ENCODE measurements at places on chromosomes 7 and 10.

GRCh38 chr10:116465546-116465945 is 37.9 kb downstream of the PNLIPRP3 start:
- DNase-seq, result no peak

- DNase-seq, result no peak
These were observed 87.9 kb downstream of the STRA8 start for GRCh38 chr7:135321556-135321955.

GRCh38 chr7:74455928-74456327 is 2.2 kb downstream of the GTF2IRD1 start:
- DNase-seq, result no peak

DNA sequence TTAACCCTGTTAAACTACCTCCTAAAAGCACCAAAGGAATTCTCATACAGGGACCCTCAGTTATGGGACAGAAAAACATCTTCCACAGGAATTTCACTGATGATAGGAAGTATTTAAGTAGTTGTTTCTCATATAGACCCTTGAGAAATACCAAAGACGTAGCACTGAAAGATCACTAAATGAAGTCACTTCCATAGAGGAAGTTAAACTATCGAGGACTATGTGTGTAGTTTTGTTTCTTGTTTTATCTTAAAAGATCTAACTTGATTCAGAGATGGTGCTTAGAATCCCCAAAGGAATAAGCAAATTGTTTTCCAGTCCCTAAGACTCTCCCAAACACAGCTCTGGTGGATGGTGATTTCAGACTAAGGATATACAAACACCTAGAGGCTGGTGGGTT is 94.8 kb upstream of the AFAP1L2 start:
- DNase-seq, result no peak

DNA sequence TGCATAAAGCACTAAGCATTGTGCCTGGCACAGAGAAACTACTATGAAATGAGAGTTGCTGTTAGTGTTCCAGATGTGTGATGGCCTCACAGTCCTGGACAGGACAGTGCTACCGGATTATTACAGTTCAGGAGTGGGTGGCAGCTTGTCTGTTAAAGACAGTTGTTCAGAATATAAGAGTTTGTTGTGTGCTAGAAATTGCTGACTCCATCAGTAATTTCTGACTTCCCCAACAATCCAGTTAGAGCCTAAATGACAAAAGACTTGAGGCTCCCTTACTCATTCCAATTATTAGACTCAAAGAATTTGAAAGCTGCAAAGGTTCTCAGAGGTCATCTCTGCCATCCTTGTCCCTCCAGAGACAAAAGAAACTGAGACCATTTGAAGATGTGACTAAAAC is 34.3 kb upstream of the DNAJB12 start:
- DNase-seq, result no peak

DNA sequence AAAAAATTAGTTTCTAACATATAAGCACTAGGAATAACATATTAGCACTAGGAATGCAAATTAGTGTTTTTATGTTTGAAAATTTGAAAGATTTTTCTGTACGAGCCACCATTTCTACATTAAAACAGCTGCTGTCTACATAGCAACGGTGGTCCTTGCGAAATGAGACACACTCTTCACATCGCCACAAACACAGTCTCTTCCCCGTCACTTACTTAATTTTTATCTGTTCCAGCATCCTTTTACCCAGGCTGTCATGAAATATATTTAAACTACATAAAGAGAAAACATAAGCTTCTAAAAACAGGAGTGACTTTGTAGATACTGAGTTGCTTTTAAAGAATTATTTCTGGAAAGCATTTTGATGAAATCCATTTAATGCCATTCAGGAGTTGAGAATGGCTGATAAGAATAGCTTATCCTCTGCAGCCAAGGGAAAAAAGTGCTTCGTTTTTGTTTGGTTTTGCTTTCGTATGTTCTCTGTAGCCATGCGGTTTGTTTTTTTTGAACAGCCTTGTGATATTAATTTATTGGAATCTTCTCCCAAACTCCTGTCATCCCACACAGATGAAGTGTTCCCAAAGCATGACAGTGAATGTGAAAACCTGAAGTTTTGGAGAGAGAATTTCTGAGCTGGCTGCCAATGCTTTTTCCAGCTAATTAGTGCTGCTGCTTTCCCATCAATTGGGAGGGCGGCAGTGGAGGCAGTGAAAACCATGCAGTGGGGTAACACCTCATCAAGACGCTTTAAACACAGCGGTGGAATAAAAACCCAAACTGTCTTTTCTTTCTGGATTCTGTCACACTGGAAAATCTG is 603.7 kb upstream of the ADARB2 start:
- no peak for DNase-seq

GRCh38 chr7:150357771-150358427 is 10.7 kb upstream of the REPIN1 start:
- no peak for DNase-seq

- no peak for DNase-seq
These were observed 2.1 kb upstream of the ZMIZ1 start for GRCh38 chr10:79066411-79067240.

DNA sequence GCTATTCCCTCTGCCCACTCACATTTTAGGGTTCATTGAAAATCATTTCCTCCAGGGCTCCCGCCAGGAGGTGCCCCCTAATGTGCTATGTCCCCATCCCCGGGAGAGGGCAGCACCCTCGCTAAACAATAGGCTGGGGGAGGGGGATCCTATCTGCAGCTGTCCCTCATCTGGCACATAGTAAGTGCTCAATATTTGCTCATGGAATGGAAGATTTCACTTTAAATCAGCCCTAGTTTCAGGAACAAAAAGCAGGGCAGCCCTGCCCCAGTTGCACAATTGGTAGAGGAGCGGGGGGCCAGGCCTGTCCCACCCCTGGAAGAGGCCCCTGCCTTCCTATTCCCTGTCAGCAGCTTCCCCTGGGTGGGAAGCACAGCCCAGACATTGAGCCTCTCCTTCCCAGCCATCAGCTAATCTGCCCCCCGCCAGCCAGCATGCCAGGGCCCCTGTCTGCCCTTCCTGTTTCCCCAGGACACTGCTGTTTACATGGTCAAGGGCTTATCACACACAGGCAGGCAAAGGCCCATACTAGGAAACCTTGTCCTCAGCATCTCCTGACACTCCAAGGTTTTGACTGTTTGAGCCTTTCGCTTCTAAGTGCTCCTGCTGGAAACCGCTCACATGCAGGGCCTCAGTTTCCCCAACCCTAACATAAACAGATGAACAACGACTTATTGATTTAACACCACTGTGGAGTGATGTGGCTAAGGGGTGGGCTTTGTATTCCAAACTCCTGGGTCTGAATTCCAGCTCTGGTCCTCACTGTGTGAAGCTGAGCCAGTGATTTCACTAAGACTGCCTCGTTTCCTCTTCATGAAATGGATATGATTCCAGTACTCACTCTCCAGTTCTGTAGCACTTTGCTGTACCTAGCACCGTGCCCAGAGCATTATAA is 130.7 kb upstream of the ZMIZ1 start:
- DNase-seq, result no peak

GRCh38 chr10:33240931-33241330 is 93.5 kb downstream of the NRP1 start:
- DNase-seq, result no peak

DNA sequence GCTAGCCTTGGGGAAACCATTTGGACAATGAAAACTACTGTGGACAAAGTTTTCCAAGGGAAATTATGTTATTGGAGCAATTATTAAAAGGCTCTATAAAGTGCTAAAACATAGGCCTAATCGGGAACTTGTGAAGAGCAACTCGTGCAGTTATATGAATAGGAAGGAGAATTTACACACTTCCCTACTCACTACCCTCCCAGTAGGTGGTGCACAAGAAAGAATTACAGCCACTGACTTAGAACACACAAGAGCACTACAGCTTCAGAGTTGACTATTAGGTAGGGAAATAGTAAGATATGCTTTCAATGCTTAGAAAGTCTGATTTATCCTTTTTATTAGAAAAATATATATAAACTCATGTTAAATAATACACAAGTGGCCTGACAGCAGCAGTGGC is 47.2 kb downstream of the GSAP start:
- no peak for DNase-seq

GRCh38 chr10:27485986-27486385 is 18.1 kb upstream of the RAB18 start:
- DNase-seq, result no peak

DNA sequence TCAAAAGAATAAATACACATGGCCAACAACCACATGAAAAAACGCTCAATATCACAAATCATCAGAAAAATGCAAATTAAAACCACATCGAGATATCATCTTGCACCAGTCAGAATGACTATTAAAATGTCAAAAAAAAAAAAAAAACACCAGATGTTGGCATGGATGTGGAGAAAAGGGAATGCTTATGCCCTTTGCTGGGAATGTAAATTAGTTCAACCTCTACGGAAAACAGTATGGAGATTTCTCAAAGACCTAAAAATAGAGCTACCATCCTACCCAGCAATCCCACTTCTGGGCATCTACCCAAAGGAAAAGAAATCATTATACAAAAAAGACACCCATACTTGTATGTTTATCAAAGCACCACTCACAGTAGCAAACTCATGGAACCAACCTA is 45.0 kb upstream of the DIP2C start:
- DNase-seq, result no peak

DNA sequence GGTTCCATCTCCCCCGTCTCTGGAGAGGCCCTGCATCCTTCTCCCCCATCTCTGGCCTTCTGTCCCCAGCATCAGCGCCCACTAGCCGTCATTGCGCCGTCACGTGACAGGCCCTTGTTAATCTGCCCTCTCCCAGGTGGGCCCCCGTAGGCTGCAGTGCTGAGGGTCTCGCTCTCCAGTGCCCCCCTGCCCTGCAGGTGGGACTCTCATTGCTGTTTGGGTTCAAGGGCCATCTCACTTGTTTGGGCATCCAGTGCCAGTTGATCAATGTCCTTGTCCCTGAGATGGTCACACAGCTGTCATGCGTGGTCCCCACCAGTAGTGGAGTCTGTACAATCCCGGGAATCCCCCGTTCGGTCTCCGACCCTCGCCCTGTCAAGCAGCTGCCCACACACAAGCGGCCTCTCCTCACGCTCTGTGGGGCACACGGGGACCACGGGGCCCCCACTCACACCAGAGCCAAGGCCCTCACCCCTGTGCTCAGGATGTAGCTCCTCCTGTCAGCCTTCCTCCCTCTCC is 114.0 kb downstream of the INPP5A start:
- no peak for DNase-seq

GRCh38 chr10:65570143-65571010 is 1355.5 kb upstream of the LRRTM3 start:
- no peak for DNase-seq

- no peak for DNase-seq
These were observed 104.9 kb downstream of the KLF6 start for GRCh38 chr10:3679950-3680629.

- DNase-seq, result no peak
These were observed 19.3 kb downstream of the VOPP1 start for GRCh38 chr7:55553024-55553345.

DNA sequence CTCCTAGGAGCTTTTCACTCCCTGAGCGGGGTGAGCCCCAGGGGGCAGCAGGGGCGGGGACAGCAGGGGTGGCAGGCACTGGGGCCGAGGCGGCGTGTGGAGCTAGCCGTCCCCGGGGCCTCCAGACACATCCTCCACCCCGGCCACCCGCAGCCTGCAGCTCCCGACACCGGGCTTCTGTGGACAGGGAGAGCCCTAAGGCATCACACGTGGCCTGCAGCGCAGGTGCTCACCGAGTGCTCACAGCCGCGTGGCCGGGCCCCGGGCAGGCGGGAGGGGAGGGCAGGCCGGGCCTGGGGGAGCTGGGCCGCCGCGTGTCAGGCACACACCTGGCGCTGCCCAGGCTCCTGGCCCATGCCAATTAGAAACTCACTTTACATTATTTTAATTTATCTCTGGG is 51.4 kb downstream of the MICALL2 start:
- no peak for DNase-seq

GRCh38 chr7:41992881-41993867 is 243.8 kb downstream of the GLI3 start:
- DNase-seq, result no peak

GRCh38 chr7:44827567-44827966 is 20.3 kb downstream of the H2AZ2 start:
- no peak for DNase-seq

DNA sequence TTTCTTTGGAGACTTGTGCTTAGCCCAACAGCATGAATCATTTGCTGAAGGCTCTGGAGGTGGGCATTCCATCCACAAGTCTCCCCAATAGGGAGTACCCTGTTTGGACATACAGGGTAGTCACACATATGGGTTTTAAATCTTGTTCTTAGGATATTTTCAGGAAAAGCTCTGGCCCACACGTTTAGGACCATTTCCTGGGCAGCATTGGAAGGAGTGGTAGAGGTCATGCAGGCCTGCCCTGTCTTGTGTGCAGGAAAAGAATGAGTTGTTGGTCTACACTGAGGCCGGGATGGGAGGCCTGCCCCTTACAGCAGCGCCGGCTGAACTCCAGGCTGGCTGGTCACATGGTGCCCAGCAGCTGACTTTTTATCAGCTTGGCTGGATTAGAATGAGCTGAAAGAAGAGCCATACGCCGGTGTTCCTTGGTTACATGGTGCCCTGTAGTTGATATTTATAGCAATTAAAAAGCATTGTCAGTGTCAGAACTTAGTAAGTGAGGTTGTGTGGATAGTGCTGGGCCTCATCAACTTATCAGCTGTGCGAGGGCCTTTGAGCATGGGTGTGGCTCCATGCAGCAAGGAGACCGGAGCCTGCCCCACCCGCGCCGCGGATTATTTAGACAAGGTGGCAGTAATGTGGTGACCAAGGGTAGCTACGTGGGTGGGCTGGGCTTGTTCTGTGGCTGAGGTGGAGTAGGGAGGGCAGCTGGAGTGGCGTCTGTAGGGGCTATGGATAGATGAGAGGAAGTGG is 28.6 kb downstream of the OGDH start:
- no peak for DNase-seq

DNA sequence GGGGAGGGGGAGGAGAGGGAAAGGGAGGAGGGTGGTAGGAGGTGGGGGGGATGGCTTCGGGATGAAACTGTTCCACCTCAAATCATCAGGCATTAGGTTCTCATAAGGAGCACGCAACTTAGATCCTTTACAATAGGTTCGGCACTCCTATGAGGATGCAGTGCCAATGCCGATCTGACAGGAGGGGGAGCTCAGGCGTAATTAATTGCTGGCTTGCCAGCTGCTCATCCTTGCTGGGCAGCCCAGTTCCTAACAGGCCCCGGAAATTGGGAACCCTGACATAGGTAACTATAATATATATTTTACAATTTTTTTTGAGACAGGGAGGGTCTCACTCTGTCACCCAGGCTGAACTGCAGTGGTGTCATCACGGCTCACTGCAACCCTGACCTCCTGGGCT is 118.8 kb upstream of the SFMBT2 start:
- no peak for DNase-seq

- no peak for DNase-seq
These were observed 20.7 kb downstream of the PDGFA start for GRCh38 chr7:498678-499641.

DNA sequence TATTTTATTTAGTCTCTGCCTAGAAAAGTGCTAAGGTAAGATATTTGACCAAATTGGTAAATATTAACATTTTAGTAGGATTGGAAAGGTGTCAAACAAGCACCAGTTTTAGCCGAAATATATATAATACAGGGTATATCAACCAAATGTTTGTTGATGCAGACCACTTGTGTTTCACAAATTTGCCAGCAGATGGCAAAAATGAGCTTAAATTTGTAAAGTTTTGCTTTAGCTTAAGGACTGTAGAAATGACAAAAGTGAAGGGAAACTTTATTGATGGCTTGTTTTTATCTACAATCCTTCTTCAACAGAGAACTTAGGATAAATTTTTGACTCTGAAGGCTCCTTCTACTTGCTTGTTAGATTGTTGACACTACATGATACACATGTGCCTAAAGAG is 4.8 kb upstream of the POLR1F start:
- DNase-seq, result no peak

GRCh38 chr7:102284891-102285539 is 1.7 kb upstream of the SH2B2 start:
- no peak for DNase-seq

- no peak for DNase-seq
These were observed 54.3 kb upstream of the CABCOCO1 start for GRCh38 chr10:61608255-61609033.
